Left ventricle myocardium superior (tissue), 1 donor: ENCODE measurements at places on chromosomes 4 and X. TPM values are rescaled to one million over a fixed set of nuclear protein-coding genes. Genes with fewer than 3 reads are reported as not detected.

- DNase-seq, result no peak
Observed at GRCh38 chrX:74160816-74161215, 143.2 kb upstream of the ZCCHC13 start.

- no peak for DNase-seq
Observed at GRCh38 chr4:123488916-123489315, 92.3 kb downstream of the SPRY1 start.

DNA sequence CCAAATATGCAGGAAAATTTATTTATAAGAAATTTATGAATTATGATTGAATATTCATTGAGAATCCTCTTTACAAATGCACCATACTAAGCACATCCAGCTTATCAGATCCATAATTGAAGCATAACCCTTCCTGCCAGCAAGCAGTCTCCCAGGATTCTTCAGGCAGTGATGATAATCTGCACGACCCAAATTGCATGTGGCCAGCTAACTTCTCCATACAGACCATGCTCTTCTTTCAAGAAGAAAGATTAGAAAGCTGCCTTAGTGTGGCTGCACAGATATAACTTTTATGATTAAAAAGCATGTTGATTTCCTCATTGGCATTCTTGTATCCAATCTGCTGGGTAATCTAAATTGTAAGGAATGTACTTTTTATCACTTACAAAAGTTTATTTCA is 3.3 kb upstream of the CBR4 start:
- no peak for DNase-seq

DNA sequence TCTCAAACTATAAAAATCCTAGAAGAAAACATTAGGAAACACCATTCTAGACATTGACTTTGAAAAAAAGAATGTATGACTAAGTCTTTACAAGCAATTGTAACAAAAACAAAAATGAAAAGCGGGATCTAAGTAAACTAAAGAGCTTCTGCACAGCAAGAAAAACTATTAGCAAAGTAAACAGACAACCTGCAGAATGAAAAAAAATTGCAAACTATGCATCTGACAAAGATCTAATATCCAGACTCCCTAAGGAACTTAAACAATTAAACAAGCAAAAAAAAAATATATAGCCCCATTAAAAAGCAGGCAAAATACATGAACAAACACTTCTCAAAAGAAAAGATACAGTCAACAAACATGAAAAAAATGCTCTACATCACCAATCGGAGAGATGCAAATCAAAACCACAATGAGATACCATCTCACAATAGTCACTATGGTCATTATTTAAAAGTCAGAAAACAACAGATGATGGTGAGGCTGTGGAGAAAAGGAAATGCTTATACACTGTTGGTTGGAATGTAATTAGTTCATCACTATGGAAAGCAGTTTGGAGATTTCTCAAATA is 168.1 kb downstream of the EPHA5 start:
- DNase-seq, result no peak

DNA sequence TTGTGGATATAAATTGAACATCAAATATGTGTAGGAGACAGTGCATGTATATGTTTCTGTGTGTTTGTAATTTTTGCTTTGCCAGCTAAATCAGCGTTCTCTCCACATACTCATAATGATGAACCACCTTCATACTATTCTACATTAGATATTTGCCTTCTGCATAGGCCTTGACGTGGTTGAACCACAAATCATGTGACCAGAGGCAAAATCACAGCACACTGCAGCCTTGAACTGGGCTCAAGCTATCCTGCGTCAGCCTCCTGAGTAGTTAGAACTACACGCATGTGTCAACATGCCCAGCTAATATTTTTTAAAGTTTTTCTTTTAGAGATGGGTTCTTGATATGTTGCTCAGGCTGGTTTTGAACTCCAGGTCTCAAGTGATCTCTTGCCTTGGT is 9.5 kb downstream of the UBQLN2 start:
- DNase-seq, result no peak

DNA sequence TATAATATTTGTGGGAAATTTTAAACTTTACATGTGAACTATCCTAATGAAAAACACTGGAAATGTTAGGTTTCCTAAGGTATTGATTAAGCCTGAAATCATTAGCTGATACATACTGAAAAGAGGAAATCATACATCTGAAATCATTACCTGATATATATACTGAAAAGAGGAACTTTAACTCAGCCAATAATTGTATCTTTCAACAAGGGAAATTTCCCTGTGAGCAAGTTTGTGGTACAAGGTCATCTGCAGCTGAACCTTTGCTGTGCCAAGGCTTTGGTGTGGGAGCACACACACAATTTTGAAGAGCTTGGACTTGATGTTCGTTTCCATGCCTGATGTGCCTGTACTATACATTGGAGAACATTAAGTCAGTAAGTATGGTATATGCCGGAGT is 131.9 kb upstream of the USP9X start:
- DNase-seq, result no peak

GRCh38 chrX:52359614-52360232 is 9.1 kb upstream of the XAGE2 start:
- no peak for DNase-seq

GRCh38 chr4:188822698-188823097 is 683.5 kb downstream of the TRIML1 start:
- no peak for DNase-seq

DNA sequence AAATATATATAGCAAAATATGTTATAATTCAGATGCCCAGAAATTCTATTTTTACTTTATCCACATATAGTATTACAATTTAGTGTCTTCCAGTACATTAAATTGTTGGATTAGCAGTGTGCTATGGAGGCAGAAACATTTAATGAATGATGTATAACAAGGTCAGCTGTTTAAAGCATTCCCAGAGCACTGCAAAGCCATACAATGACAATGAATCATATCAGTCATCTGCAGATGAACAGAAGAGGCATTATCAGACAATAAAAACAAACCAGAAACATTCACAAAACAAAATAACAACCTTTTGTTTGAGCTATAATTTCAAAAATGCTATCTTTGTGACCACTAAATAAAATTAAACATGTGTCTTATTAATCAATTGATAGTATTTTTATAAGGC is 524.2 kb downstream of the FAT4 start:
- DNase-seq, result no peak

DNA sequence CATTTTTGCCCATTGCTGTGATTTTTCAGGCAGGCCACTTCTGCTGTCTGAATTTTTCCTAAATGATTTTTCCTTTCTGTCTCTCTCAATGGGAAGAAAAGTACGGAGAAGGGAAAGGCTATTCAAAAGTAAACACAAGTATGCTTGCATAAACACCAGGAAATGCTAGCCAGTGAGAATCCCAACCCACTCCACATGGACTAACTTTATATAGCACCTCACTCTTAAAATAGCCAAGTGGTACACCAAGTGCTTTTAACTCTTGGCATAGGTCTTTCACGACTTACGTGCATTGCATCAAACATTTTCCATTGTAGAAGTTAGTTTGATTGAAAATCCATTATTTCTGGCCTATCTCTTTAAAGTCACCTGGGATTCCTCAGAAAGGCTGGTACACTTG is 178.9 kb upstream of the SPANXN1 start:
- DNase-seq, result no peak

DNA sequence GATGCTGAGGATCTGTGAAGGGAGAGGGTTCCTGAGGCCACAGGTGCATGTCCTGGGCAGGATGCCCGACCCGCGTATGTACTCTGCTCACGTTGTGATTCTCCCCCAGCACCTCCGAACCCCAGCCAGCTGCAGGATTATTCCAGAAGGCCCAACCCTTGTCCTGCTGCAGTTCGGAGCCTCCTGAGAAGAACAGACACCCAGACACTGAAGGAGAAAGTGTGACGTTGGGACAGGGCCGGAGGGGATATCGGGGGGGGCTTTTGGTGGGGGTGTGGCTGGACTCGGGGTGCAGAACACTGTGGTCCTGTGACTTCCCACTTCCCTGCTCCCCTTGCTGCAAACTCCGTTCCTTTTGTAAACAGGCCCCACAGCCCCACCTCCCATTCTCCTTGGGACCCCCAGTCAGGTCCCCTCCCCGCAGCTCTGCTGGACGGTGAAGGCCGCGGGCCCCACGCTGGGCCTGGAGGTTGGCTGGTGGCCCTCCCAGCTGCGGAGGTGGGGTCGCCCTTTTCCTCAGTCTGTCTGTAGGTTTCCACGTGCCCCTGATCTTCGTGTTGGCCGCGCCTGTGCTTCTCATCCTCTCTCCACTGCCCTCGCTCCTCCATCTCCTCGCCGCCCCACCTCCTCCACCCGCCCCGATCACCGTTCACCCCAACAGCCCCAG is 83.0 kb upstream of the ADRA2C start:
- no peak for DNase-seq

GRCh38 chrX:19121898-19122640 is at the start of gene ADGRG2:
Gene ADGRG2 (minus strand): TSS chrX:19122468. CDS start chrX:19068834, 53,634 bp downstream.
- peak; percentile 60 for DNase-seq

- DNase-seq, result no peak
Observed at GRCh38 chrX:150200820-150201287, 162.3 kb upstream of the MAMLD1 start.

GRCh38 chr4:107248571-107248970 is 212.5 kb upstream of the DKK2 start:
- no peak for DNase-seq

DNA sequence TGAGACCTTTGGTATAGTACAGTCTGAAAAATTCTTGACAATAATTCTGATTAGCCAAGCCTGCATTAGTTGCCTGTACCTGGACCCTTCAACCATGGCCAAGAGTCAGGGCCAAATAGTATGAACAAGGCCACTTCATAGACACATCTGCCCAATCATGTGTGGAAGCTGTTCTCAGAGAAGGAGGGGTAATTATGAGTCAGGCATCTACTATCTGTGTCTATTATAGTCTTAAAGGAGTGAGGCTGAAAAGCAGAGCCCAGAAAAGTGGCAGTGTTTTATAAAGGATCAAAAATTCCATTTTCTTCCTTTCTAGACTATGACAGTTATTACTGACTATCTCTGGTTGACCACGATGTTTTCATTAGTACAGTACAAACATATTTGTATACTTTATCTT is 5.0 kb upstream of the ADGRL3 start:
- DNase-seq, result no peak

- DNase-seq, result no peak
Observed at GRCh38 chrX:106036716-106037115, 1.8 kb downstream of the SERPINA7 start.

Gene PAGE2B
- total RNA-seq, result not detected

Gene STARD8
- total RNA-seq, result 10.5 TPM

Gene UGT2B15
- total RNA-seq, result not detected

Gene TCEAL6
- not detected for total RNA-seq

Gene DCAF8L1
- total RNA-seq, result not detected
